Stimulated activated CD4-positive, alpha-beta T cell treated with anti-CD3 and anti-CD28 coated beads, Interleukin-4, amount 100 ng/mL, for 48 hours (primary cell): ENCODE measurements at places on chromosomes 7 and 10.

GRCh38 chr7:41384418-41384817 is 318.5 kb downstream of the INHBA start:
- DNase-seq = no peak

DNA sequence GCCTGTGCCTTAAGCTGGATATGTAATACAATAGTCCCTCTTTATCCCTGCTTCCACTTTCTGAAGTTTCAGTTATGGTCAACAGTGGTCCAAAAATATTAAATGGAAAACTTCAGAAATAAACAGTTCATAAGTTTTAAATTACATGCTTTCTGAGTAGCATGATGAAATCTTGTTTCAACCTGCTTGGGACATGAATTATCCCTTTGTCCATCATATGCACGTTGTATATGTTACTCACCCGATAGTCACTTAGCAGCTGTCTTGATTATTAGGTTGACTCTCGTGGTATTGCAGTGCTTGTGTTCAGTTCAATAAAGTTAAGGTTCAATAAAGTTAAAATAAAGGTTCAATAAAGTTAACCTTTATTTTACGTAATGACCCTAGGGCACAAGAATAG is 25.5 kb downstream of the C1GALT1 start:
- DNase-seq = no peak

GRCh38 chr10:60575105-60575504 is 185.4 kb upstream of the ANK3 start:
- DNase-seq = no peak

DNA sequence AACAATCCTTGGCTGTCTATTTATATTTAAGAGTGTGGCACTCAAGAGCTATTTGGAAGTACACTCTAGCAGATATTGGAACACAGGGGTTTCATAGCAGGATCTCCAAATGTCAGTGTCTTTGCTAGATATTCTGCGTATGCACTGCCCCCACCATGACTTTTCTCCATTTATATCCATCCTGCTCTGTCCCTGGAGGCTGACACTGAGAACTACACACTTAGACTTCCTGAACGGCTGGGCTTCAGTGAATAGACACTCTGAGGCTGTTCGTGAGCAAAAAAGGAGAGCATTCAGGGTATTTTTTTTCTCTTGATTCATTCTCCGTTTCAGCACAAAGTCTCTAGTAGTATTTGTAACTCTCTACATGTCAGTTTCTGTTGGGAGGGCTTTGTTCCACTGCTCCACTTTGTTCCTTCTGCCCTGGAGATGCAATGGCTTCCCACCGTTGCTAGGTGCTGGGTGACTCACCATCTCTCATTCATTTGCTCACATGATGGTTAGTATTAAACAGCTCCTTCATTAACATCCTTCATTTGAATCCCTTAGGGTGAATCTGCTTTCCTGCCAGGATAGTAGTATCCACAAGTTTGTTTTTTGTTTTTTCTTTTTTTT is 155.9 kb upstream of the SLC13A1 start:
- no peak for DNase-seq

GRCh38 chr10:31242902-31243301 is 76.1 kb upstream of the ZEB1 start:
- DNase-seq = peak; percentile 50

DNA sequence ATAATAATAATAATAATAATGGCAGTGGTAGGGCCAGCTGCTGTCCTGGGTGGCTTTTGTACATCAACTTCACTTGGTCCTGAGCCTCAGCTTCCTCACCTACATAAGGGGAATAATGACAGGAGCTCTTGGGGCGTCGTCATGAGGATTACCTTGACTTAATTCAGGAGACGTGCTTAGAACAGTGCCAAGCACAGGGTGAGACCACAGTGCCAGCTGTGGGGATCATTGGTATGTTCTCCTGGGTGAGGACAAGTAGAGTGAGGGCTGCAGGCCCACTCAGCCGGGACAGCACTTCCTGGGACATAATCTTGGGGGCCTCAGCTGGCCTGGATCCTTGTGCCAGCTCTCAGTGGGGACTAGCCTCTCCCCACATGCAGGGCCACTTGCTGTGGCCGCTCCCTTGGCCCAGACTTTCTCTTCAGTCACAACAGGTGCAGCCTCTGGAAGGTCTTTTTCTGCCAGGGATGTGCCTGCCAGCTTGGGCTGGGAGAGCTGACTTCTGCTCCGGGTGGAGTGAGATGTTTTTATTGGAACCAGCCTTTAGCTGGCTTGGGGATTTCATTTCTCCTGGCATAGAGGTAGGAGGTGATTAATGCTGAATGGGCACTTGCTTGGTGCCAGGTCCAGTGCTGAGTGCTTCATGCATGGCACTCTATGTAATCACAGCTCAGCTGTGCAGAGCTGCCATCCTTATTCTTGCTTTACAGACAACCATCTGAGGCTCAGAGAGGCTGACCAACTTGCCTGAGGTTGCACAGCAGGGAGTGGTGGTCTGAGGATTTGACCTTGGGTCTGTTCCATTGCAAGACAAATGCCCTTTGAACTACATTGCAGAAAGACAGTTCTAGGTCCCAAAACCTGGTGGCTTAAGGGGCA is 45.3 kb downstream of the TSPAN15 start:
- no peak for DNase-seq

DNA sequence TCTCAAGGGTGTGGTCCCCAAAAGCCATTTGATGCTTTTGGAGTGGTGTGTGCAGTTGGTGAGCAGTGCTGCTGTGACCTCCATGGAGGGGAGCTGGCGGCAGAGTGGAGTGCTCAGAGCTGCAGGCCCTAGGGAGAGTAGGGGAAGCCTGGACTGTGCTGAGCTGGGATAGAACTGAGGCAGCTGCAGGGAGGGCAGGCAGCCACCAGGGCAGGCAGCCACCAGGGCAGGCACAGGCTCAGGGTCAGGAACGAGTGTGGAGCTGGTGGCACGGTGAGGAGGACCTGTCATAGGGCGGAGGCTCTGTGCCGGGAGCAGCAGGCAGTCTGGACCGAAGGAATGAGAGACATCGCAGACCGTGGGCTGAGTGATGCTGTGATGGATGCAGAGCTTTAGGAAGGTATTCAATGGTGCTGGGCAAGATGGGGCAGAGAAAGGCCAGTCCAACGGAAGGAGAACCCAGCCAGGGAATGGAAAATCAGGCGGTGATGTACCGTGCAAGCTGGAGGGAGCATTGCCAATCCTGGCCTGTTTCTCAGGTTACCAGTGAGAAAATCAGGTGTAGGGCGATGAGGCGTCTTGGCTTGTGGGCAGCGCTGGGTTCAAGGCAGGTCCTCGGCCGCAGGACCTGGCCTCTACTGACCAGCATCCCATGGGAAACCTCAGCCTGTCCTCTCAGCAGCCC is 152.6 kb downstream of the CAMK1D start:
- DNase-seq = no peak

GRCh38 chr10:91251430-91252056 is 31.1 kb downstream of the PCGF5 start:
- DNase-seq = peak; percentile 19

GRCh38 chr7:143504215-143504936 is 26.7 kb downstream of the TAS2R41 start:
- DNase-seq = no peak
